ENCODE measurements at places on chromosomes 5 and 9. TPM values are rescaled to one million over a fixed set of nuclear protein-coding genes. Genes with fewer than 3 reads are reported as not detected.

ICE1 gene
- 25.2 TPM for total RNA-seq

AQP3 gene
- total RNA-seq = 11.4 TPM

NFIB gene
- total RNA-seq = 46.0 TPM

NIM1K gene
- total RNA-seq = 0.24 TPM

IFNA14 gene
- total RNA-seq = not detected

SPATA31C1 gene
- not detected for total RNA-seq

GARIN3 gene
- total RNA-seq = not detected

DND1 gene
- total RNA-seq = 1.3 TPM

LCN1 gene
- not detected for total RNA-seq

C8G gene
- 5.1 TPM for total RNA-seq

ADAMTS13 gene
- 6.7 TPM for total RNA-seq

DNA sequence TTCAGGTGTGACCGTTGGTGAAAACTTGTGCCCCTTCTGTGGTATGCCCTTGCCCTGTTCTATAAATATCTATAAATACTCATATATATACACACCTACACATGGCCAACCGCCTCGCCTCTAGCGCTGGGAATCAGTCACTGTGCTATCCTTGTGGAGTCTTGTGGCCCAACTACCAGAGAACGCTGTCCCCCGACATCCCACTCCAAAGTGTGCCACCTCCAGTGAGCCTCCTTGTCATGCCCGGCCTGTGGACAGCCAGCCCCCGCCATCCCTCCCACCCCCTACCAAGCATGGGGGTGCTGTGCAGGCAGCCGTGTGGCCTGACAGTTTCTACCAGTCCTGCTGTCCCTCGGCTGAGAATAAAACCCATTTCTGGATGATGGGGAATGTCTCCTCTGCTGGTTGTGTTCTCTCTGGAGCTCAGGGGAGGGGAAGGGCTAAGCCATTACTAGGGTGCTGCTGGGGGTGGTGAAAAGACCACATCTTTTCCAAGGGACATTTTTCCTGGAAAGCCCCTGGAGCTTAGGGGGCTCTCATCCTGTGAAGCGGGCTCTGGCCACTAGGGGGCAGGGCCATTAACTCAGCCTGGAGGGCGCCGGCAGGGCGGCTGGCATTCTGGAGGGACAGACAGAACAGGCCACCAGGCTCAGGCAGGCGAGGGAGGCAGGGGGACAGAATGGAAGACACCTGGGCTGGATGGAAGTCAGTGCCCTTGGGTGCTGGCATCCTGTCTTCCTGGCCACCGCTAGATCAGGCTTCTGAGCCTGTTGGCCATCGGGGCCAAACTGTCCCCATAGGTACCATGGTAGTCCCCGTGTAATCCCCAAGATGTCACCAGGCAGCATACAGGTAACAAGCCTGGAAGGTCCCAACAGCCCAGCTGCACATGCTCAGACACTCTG lies 20.7 kb downstream of the GOLGA2 start:
- peak; percentile 81 for DNase-seq

- DNase-seq = no peak
These were observed 83.6 kb downstream of the NTNG2 start for GRCh38 chr9:132245465-132245864.

GRCh38 chr9:88587885-88588649 lies 53.1 kb downstream of the NXNL2 start:
- DNase-seq = no peak

DNA sequence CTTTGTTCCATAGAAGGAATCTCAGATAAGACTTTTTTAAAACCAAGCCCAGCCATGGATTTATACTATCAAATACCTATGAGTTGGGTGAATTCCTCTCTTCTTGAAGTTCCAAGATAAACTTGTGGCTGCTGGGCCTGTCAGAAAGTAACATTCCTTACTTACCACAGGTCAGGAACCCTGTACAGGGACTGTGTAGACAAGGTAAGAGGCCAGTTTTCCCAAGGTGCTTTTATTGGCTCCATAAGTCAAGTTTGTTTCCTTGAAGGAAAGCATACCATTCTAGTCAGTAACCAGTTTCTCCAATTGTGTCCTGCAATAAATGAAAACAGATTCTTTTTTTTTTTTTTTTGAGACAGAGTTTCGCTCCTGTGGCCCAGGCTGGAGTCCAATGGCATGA lies 8.8 kb upstream of the CLTB start:
- DNase-seq = no peak

DNA sequence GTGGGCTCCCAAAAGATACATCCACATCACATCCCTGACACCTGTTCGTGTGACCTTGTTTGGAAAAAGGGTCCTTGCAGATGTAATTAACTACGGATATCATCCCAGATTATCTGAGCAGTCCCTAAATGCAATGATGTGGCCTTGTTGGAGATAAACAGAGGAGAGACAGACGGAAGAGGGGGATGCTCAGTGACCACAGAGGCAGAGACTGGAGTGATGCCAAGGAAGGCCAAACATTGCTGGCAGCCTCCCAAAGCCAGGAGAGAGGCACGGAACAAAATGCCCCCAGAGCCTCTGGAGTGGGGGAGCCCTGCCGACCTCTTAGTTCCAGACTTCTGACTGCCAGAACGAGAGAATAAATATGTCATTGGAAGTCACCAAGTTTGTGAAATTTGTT lies 15.0 kb upstream of the VAV2 start:
- DNase-seq = no peak

GRCh38 chr5:130065617-130066016 lies 161.4 kb downstream of the CHSY3 start:
- no peak for DNase-seq

GRCh38 chr5:58294598-58295305 lies 165.1 kb downstream of the PLK2 start:
- DNase-seq = no peak

GRCh38 chr9:35114840-35115628 lies 628 bp downstream of the ATOSB start:
- peak; percentile 64 for DNase-seq

- DNase-seq = no peak
These were observed 155.7 kb upstream of the RIOK2 start for GRCh38 chr5:97338729-97339128.

DNA sequence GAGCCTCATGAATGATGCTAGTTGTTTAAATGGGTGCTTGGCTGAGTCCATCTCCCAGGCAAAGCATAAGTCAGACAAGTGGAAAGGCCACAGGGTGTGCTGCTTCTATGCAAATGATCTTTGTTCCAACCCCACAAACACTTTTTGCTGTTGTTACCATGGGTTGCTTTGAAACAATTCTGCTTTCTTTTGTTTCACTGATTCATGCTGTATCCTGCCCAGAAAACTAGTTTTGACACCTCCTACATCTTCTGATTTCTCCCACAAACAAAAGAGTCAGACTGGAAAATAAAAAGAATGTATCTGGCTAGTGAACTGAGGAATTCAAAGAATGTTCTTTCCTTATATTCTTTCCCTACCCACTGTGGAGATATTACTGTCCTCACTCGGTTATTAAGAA lies 298.6 kb downstream of the DIRAS2 start:
- DNase-seq = no peak

- DNase-seq = no peak
These were observed 62.8 kb upstream of the C5orf58 start for GRCh38 chr5:170169996-170170395.

DNA sequence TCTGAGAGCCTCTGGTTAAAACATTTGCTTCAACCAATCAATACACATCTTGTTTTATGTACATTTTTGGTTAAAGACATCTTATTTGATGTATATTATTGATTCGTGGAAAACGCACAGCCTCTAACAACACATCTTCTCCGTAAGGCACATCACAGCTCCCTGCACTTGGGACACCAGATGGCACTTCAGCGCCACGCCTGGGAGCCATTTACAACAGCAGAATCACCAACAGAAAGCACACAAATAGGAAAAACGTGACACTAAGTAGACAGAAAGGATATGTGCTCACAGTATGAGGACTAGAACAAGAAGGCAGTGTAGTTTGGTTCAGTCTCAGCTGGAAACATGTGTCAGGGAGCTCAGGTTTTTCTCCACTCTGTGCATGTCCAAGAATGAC lies 199.7 kb downstream of the ROR2 start:
- DNase-seq = no peak

- DNase-seq = no peak
These were observed 408.9 kb downstream of the PDE4D start for GRCh38 chr5:59484618-59485017.

DNA sequence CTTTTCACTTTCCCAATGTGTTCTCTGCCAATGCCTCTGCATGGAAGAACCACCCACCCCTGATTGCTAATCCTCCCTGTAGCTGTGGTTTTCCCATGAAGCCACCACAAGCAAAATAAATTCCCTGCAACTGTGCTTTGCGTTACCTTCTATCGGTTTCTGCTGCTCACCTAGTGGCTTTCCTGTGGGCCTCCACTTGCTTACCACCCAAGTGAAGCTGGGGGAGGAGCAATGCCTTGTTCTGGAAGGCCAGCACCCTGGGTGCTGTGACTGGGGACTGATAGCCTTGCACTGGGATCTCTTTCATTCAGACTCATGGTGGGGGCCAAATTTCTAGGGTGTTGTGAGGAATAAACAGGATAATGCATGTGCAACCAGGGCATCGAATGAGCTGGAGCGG lies 56.3 kb upstream of the GDNF start:
- DNase-seq = no peak

- no peak for DNase-seq
These were observed 486.3 kb upstream of the ZNF462 start for GRCh38 chr9:106376689-106377088.

GRCh38 chr5:176889321-176890280 lies 9.5 kb downstream of the HK3 start:
- no peak for DNase-seq

DNA sequence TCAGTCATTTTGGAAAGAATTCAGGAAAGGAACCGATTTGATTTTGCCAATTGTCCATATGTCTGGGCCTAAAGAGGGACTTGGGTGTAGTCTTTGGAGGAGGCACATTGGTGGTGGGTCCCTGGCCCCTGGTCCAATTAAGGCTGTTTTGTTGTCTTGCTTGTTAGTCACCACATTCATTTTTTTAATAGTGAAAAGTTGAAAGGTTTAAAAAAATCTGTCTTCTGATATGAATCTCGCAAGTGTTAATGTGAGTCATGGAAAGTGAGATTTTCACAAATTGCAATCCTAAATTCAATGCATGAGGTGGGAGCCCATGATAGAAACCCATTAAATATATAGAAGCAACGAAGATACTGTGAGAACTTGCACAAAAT lies 165.9 kb upstream of the OTULINL start:
- no peak for DNase-seq

DNA sequence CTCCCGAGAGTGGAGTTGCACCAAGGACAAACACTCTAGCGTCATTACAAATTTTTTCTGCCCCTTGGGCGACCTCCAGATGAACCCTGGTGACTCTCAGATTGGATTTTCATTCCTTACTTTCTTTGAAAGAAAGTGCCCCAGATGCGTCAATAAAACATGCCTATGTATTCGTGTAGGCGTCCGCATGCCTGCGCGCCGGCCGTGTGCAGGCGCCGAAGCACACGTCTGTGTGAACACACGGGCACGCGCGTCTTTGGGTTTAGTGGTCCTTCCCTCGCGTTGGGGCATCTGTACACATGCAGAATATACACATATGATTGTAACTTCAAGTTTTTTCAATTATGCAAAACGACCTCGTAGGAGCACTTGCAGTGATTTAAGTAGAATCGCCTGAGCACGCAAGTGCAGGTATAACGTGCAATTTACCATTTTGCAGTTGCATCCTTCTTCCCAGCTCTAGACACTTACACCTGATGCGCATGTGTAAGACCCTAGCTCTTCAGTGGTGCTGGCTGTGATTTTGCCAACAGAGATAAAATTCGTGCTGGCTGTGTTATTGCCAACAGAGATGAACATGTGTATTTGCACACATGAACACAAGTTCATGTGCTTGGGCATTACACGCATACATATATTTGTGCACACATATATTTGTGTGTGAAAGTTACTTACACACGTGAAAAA lies 1.9 kb upstream of the LHX2 start:
- DNase-seq = no peak

DNA sequence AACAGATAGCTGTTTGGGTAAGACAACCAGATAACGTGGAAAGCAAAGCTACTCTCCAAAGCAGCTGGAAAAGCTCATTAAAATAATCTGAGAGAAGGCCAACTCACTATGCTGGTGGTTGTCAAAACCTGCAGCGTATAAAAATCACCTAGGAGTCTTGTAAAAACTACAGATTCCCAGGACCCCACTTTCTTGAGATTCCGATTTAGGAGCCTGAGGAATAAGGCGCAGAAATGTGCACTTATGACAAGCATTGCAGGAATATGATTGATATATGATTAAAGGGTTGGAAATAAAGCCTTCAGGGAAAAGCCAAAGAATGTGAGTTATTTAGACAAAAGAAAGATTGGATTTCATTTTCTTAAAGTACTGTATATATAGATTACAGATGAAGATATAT lies 285.0 kb upstream of the PTGER4 start:
- no peak for DNase-seq

DNA sequence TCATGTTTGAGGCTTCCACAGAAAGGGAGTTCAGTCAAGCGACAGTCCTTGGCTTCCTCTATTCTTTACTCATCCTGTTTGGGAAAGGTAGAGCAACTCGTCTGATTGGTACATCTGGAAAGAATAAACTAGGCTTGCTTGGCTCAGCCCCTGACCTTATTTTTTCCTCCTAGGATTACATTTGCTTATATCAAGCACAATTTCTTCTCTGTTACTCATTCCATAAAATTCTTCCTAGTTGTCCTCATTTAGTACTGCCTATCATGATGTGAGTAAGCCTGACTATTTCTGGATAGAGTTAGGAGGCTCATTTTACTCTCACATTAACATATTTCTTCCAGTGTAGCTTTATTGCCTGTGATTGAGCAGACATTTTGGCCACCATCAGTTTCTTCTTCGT lies 10.9 kb upstream of the CARNMT1 start:
- DNase-seq = no peak

DNA sequence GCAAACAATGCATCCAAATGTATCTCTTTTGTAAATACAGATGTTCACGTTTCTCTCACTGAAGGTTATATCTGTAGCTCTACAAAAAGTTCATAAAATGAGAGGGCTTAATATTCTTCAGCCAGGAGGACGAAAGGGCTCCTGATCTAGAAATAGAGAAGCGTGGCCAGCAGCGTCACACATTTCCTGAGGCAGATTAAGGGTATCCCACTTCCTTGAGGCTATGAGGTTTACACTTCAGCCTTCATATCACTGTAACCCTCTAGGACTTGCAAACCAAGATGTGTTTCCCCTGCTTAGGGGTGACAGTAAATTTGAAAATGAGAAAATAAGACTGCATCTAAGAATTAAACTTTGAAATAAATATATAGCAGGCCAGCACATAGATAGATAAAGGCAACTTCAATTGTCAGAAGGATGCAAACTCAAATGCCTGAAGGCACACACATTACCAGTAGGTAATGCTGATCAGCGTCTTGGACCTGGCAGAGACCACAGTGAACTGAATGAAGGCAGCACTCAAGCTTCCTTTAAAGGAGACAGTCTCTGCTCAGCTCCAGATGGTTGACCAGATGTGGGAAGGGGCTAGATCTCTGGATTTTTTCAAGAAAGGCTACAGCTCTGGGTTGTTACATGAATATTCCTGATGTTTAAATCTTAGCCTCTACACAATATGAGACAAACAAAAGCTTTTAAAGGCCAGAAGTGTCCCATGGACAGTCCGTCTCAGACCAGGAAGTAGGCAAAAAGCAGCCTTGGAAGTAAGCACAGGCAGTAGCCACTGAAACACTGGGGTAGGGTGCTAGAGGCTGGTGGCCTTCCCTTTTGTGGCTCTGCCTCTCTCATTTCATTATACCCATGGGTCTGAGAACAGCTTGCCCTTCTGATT lies 197.7 kb downstream of the MCTP1 start:
- DNase-seq = no peak

- no peak for DNase-seq
These were observed 26.2 kb upstream of the HMCN2 start for GRCh38 chr9:130239363-130239695.
